ENCODE measurements at places on chromosomes 7 and 10.

DNA sequence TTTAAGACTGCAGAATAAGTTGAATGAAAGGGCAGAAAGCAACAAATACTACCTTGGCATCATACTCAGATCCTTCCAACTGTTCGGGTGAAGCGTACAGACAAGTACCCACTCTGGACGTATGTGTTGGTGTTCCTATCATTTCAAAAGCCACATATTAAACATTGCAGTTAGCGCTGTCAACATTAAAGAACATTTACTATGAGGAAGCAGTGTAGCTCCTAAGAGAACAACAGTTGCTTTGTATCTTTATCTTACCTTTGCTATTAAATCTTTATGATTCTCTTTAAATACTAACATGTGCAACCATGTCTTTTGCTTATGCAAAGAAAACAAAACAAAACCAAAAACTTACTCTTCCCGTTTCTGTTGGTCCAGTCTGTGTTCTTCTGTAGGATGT, 2.6 kb upstream of the ANKRD61 start:
- no peak for DNase-seq

DNA sequence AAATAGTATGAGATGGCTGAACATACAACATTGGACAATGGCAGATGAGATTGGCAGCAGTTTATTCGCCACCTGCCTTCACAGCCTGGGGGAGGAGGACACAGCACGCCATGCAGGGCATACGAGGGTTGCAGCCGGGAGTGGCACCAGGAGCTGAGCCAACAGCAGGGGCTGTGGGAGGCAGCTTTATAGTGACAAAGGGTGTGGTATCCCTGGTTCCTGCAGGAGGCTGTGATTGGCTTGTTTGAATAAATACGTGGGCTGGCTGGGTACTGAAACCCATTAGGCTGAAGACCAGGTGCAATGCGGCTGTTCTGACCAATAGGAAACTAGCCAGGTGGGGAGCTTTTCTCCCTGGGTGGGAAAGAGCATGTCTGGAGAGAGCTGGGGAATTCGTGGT, 68.9 kb upstream of the LEP start:
- DNase-seq, result no peak

DNA sequence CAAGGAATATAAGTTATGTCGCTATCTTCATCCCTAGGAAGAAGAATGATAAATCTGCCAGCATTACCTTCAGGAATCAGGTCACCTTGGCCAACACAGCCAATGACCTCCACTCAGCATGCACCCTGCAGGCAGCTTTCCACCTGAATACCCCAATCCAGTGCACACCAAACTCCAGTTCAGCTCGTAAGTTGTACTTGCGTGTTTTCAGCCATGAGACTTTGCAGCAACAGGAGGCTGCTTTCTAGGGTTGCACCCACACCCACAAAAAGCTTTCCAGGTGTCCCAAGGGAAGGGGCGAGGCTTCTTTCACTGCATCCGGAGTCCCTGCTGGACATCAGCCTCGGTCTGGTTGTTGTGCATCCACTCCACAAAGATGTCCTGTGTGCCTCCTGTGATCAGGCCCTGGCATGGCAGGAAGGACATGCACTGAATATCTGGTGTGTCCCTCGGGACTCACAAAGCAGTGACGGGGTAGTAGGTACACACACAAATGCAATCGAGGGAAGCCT, 282.9 kb downstream of the GRID1 start:
- DNase-seq, result no peak

GRCh38 chr7:69190025-69190424, 408.2 kb upstream of the AUTS2 start:
- DNase-seq, result no peak

DNA sequence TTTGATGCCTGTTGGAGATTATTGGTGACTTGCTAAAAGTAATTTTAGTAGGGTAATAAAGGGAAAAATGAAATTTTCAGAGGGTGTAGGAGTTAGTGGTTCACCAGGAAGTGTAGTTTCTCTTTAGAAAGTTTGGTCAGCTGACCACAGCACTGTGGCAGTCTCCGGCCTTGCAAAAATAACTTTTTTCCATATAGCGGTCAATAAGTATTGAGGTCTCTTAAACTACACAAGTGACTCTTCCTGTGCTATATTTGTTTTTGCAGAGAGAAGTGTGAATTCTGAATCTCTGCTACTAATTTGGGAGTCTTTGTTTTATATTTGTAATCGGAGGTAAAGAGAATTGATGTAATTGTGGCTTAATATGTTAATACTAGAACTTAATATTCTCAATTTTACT, 24.3 kb downstream of the PTPN12 start:
- DNase-seq, result no peak

- DNase-seq, result no peak
Observed at GRCh38 chr7:37488163-37488764, 39.6 kb upstream of the ELMO1 start.

DNA sequence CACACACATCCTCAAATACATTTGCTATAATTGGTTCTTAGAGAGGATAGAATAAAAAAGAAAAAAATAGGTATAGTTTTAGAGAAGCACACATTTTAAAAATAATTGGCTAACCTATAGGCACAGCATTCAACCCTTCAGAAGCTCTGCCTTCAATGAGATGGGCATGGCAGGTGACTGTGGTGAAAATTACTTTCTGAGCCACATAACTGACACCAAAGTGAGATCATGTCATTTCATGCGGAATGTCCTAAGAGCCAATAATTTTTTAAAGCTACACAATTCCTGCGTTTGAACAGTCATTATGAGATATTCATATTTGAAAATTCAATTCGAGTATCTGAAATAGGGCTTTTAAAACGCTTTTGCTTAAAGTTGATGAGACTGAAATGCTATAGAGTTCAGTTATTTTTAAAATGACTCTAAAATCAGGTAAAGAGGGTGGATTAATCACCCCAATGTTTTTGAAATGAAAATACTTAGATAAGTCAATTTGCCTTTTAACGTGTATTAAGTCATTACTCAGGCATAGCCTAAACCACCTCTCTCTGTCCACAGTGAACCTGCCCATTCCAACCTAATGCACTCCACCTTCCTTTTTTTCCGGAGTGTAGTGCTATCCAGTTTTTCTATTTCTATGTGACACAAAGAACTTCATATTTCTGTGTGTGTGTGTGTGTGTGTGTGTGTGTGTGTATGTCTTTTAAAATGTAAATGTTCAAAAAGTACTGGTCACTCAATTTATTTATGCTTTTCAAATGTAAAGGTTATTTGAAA, 6.1 kb downstream of the RELN start:
- no peak for DNase-seq

GRCh38 chr10:88744002-88744401, 15.8 kb upstream of the LIPN start:
- no peak for DNase-seq
